ENCODE measurements at places on chromosomes 5 and 9.

DNA sequence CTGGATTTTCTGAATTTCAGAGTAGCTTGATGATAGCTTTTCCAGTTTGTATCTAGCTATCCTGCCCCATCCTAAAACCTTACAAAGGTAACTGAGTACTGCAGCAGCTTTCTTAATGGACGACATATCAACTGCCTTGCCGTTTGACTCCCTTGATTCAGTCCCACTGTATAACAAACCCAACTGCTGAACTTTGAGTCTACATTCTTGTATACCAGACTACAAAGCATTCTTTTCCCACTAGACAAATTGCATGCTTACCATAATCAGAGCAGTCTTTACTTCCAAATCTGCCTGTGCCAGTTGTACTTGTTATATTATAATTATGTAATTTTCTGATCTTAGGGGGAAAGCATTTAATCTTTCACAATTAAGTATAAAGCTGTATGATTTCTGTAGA lies 47.3 kb downstream of the ANKRD31 start:
- DNase-seq: no peak

GRCh38 chr9:8088477-8088876 lies 288.9 kb upstream of the DMAC1 start:
- DNase-seq: no peak

- no peak for DNase-seq
Measured at GRCh38 chr5:68345582-68345981, 130.0 kb downstream of the PIK3R1 start.

DNA sequence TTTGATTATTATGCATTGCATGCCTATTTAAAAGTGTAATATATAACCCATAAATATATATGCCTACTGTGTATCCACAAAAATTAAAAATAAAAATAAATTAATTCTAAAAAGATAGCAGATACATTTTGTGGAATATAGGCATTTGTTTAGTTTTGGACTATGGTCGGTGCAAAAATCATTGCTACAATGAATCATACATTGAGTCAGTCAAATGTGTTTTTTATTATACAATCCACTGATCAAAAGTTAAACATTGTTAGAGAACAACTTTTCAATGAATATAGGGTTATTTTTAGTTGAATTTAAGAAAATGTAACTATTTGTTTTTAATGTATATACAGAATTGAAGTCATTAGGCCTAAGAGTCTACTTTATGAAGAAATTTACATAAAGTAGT lies 885.9 kb downstream of the EFNA5 start:
- no peak for DNase-seq

DNA sequence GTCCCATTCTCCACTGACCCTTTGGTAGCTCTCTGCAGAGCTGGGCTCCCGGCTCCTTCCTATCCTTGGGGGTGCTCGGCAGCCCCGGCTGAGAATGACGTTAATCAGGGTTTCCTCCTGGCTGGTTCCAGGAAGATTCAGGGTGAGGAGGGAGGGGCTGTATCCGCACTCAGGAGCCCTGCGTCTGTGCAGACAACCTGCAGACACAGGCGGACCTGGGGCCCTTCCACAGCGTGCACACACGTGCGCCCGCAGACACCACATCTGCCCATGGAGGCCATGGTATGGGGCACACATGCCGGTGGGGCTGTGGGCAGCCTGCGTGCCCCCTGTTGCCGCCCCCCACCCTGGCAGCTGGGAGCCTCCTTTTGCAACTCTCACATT lies 66.6 kb upstream of the RNU6ATAC start:
- DNase-seq: no peak

DNA sequence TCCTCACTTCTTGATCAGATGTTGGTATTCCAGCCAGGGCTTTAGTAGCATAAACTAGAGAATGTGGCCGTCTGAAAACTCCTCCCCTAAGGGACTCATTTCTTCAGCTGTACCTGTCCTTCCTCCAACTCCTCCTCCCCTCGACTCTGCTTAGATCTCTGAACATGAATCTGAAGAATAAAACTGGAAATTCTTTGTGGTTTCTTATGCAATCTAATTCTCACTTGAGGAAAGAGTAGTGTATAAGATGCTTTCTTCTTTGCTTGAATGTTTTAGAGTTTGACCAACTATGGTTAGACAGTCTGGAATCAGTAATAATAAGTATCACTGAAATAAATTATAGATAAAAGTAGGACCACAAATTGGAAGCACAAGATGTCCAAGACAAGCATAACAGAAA lies 128.5 kb downstream of the LRRC70 start:
- no peak for DNase-seq

- DNase-seq: no peak
Measured at GRCh38 chr9:98134702-98135557, 15.9 kb upstream of the TRIM14 start.

DNA sequence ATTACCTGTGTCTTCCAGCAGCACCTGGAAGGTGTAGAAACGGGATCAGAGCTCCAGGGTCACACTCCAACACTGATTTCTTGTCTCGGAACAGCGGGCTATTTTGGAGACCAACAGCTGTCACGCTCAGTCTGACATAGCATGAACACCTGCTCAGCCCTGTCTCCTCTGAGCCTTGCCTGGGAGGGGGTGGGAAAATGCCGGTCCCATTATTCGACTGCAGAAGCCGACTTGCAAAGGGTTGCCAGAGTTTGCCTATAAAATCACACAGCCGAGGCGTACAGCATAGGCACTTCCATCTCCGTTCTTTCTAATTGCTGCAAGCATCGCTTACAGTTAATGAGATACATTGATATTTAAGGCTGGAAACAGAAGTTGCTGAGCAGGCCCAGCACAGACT lies 300.8 kb upstream of the MSX2 start:
- DNase-seq: no peak

GRCh38 chr5:76622973-76623596 lies at the start of gene F2RL2:
Gene F2RL2, minus strand, starts transcription at chr5:76623403. Its CDS starts 173 bp downstream, at chr5:76623230.
- DNase-seq: no peak

DNA sequence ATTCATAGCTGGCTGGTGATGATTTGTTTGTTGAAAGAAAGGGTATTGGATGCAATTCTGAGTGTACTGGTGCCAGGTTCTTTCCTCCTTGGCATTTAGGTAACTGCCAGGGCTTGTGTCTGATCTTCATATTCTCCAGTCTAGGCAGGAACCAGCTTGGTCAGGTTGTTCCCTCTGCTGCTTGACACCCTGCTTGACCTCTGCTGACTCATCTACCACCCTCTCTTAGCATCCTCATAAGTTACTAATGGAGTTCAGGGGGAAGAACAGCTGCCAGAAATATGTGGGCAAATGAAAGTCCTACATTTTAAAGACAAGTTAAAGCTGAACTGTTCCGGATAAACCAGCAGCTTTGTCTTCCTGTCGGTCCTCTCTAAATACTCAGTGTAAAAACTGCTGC lies 116.1 kb upstream of the TNC start:
- DNase-seq: no peak

DNA sequence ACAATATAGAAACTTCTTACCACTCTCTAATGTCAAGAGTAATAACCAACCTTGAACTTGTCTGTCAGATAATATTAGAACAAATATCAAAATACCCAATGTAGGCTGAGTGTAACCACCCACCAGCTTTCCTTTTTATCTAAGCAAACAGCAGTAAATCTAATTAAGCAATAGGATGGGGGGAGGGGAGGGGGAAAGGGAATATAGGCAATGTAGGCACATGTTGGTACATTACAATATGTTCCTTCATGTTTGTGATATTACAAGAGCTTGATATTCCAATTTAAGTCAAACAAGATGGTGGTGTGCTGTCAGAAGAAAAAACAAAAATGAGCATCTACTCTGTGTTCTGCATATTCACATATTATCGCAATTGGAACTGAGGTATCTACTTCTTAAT lies 158.2 kb downstream of the DENND1A start:
- DNase-seq: no peak

DNA sequence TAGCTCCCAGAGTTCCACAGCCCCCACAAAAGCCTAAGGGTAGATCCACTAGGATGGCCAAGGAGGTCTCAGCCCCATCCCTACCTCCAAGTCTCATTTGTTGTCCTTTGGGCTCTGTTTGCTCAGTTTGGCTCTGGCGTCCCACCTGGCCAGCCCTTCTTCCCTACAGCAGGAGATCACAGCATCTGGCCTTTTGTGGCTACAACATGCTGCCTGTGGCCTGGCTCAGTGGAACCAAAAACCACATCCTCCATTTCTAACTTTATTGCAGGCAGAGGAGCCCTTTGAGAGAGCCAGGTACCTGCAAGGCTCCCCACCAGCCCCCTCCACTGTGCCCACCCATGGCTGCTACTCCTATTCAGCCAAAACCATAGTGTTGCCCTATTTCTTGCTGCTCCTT lies 11.4 kb downstream of the JADE2 start:
- no peak for DNase-seq

DNA sequence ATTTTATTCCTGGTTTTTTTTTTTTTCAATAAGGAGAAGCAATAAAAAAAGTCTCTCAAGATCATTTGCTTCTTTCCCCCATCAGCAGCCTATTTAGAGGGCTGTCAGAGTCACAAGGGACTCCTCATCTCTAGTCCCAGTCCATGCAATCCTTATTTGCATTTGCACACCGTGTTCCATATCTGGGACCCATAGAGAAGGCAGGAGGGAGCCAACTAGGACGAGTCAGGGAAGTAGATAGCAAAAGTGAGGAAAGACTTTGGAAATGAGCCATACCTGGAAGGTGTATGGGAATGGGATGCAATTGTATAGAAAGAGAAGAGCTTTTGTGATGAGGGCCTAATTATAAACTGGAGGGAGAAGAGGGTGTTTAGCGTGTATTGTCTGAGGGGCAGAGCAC lies 160.0 kb downstream of the PIK3R1 start:
- DNase-seq: no peak

- no peak for DNase-seq
Measured at GRCh38 chr5:120053841-120054240, 410.3 kb upstream of the PRR16 start.

GRCh38 chr9:128252317-128253139 lies 23.3 kb downstream of the GOLGA2 start:
- DNase-seq: no peak

DNA sequence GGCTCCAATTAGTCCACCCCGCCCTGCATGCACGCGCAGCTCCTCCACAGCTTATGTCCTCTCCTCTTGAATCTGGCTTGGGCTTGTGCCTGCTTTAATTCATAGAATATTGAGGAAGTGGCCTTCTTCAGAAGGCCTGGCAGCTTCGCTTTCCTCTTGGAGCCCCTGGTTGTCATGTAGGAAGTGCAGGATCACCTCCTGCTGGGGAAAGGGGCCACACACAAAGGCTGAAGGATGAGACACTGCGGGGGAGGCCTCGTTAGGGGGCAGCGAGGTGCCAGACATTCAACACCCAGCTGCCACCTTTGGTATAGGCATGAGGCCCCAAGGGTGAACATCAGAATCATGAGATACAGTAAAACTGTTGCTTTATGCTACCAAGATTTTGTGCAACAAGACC lies 2.7 kb upstream of the CNOT6 start:
- DNase-seq: no peak

DNA sequence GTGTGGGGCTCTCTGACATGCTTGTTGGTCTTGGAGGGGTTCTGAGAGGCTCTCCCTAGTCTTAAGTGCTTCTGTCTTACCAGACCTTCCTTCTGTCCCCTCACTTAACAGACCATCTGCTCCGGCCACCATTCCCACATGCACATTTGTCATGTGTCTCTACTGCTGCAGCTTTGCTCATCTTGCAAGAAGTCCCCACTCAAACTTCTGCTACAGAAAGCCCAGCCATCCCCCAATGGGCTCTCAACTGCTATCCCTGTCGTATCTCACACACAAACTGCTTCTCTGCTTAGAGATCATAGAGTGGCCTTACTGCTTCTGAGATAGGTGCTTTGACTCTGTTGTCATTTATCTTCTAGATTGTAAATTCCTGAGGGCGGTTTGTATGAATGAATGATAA lies 69.4 kb downstream of the NUP214 start:
- DNase-seq: no peak

DNA sequence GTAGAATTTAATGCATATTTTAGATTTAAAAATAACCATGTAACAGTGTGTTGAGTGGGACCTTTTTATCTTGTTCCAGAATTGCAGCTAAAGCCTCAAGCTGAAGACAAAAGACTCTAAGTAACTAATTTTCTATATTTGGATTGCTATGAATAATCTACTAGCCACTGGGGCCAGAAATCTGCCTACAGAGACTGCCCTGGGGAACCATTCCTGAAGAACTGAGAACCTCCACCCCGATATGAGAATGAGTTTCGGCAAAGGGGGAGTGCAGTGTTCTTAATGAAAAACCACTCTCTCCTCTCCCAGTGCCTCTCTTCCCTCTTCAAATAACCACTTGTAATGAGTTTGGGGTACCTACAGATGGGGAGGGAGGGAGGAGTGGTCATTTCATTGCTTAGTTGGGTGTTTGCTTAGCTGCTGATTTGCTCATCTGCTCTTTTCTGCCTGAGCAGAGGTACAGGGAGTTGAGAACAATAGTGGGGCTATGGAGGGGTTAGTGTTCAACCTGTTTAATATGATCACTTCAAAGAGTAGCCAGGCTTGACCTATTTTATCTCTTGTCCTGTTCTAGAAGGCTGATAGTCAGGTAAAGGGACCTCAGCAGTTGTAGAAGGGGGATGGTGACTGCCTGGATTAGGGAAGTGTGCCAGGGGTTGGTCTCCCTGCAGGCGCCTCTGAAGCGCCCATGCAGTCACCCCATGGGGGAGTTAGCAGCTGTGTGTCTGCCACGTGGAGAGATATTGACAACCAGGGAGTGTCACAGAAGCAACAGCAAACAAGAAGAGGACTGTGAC lies 47.7 kb downstream of the ATG10 start:
- DNase-seq: no peak

GRCh38 chr5:159936686-159937329 lies 20.5 kb downstream of the ADRA1B start:
- no peak for DNase-seq

DNA sequence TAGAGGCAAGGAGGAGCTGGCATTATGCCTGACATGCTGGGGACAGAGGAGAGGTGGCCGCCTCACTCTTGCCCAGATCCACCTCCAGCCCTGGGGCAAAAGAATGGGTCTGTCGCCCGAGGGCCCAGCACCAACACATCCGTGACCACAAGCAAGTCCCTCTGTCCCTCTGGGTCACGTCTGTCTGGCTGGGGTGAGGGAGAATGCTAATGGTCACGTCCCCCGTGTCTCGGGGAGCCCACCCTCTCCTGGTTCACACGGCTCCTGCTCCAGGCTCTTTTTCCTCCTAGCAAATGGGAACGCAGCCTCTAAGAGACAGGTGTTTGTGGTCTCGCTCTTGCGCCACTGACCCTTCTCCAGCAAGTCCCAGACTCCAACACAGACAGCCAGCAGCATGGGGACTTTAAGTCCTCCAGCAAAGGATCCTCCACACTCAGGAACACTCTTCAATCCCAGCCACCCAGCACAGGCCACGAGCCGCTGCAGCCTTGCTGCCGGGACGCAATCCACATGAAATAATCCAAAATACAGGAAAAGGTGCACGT lies 4.1 kb downstream of the ENG start:
- no peak for DNase-seq

DNA sequence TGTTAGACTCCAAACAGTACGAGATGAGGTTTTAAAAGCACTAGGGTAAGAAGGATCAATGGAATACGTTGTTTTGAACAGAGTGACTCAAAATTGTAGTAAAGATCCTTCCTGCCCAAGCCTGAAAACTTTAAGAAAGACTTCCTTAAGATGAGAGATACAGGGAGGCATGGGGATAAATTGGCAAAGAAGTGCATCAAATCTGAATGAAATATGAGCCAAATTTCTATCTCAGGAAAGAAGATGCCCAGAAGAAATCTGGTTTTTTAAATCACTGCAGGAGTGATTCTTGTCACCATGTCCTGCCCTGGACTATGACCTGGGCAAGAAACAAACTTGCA lies 14.9 kb downstream of the FCN2 start:
- no peak for DNase-seq

All from MM.1S (cell line).